Right lobe of liver (tissue), 6 donors: ENCODE measurements at places on chromosomes 7 and 10.

- DNase-seq = no peak
These were observed 239.6 kb downstream of the TWIST1 start for GRCh38 chr7:18877874-18878273.

DNA sequence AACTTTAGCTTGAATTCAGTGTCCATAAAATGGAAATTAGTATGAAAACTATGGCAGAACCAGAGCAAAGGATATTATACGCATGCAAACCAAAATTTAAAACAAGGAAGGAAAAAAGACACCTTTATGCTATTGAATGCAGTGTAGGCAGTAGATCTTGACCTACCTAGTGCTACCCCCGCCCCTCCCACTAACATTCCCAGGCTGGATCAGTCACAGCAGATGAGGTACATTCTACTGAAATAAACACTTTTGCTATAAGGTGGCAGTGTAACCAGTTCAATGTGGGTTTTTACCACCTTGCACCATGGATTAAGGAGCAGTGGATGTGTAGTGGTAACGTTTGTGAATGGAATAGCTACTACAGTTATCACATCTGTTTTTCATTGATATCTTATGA lies 27.9 kb downstream of the SRI start:
- no peak for DNase-seq

- no peak for DNase-seq
These were observed 4.6 kb downstream of the OAT start for GRCh38 chr10:124414076-124414475.

DNA sequence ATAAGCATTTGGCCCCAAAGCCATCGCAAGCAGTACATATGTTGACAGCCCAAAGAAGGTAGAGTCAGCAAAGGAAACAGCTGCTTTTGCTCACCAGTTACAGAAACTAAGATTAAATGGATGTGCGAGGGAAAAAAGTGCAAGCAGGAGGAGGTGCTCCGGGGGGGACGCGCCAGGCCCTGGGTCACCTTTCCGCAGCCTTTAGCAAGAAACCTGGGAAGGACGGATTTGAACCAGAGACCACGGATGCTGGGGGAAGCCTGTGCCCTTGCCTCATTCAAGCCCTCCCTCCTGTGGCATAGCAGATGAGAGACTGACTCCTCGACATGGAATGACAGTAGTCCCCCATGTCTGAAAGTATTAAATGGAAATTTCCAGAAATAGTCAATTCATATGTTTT lies 405.6 kb upstream of the PRKCQ start:
- DNase-seq = no peak
